ENCODE measurements at places on chromosomes 7 and 10.

DNA sequence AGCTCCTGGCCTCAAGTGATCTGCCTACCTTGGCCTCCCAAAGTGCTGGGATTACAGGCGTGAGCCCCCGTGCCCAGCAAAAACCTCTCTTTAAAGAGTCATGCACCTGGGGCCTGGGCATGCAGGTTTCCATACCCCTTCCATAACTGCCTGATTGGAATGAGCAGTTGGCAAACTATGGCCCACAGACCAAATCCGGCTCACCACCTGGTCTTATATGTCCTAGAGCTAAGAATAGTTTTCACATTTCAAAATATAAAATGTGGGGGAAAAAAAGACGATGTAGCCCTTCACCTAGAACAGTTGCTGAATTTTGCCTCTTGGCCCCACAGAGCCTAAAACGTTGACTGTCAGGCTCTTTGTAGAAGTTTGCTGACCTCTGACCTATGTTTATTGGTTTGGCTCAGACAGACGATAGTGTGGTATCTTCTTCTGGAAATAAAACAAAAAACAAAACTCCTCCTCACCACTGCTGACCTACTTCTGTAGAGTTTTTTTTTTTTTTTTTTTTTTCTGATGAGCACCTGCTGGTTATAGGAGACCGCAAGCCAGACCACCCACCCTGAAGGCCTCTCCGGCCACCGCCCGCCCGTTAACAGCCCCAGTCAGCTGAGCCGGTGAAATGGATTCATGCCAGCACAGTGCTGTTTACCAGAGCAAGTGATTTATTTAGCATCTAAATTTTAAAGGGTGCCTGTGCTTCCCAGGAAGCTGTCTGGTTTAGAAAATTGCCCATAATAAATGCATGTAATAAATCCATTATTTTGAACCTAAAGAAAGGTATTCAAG is 33.5 kb upstream of the SFRP5 start:
- no peak for DNase-seq

DNA sequence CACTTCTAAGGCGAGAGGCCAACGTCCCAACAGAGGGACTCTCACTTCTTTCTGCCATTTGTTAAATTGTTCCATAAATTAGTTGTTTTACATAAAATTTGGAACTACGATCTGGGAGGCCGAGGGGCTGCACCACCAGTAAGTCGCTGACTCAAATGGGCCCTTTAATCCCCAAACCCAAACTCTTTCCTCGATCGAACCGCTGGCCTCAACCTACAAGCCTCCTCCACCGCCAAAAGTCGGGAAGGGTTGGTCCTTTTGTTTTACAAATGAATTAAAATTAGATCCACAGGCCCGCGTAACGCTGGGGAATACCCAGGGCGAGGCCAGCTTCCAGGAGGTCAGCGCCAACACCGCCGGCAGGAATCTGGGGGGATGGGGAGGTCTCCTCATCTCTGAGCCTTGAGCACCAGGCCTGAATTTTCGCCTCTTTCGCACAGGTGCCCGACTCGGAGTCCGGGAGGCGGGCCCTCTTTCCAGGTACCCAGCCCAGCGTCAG is 1.2 kb upstream of the FOXI2 start:
- no peak for DNase-seq

- DNase-seq: no peak
Observed at GRCh38 chr7:94414481-94414880, 19.8 kb downstream of the COL1A2 start.

DNA sequence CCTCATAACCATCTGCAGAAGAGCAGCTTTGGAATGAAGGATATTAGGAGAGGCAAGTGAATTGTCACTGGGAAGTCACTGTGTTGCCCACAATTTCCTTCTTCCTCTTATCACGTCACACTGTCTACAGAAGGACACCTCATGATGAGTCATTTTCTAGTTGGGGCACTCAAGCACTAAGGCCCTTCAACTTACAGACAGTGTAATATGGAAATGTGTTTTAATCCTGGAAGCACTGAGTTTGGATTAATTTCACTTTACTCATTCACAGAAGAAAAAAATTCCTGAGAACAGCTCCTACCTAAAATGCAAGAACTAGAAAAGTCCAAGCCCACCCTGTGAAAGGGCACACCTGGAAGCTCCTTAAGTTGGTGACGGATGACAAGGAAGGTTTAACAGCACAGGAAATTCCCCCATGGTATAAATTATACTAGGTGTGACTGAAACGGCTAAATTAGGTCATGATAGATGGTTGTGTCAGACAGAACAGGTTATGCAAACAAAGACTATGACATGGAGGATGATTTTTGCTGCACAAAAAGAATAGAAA is 56.6 kb downstream of the PARD3 start:
- DNase-seq: no peak

DNA sequence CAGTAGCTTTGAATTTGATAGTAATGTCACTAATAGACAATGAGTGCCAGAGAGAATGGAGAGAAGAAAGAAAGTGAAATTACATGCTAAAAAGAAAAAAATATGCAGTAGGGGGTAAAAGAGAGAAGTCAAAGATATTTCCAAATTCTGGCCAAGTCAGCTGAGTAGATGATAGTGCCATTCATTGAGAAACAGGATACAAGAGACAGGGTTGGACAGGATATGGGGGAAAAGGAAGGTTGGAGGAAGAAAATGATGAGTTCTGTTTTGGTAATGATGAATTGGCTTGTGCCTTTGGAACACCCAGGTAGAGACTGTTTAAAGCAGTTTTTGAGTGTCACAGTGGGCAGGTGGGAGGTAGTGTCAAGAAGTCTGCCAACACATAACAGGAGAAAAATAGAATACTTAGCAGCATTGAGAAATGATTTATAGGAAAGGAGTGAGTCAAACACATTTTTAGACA is 78.3 kb downstream of the LRRC17 start:
- no peak for DNase-seq
